ENCODE measurements at places on chromosomes 5 and 9.

GRCh38 chr5:38448568-38449350 lies 107.7 kb downstream of the LIFR start:
- DNase-seq = no peak

GRCh38 chr5:5066276-5067186 lies 73.6 kb upstream of the ADAMTS16 start:
- DNase-seq = no peak

- DNase-seq = no peak
These were observed 184.7 kb downstream of the CARTPT start for GRCh38 chr5:71903808-71904207.

DNA sequence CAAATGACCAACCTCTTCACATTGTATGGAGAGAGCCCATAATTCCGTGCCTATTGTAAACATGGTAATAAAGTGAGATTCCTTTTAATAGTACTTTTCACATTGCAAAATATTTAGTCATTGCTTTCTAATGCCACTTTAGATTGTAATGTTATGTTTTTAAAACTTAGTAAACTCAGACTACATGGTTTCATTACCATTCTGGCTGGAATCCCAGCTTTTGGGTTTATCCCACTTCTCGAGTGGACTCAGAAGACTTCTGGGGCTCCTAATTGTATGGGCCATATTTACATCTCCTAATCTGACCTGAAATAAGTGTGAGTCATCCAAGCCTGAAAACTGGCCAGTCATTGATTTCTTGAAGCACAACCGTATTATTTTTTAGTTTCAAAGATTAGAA lies 217.6 kb downstream of the CAAP1 start:
- DNase-seq = no peak

- no peak for DNase-seq
These were observed 492.2 kb upstream of the ARRDC3 start for GRCh38 chr5:91875196-91875779.

Measured in activated CD4-positive, alpha-beta T cell treated with anti-CD3 and anti-CD28 coated beads, Interleukin-2, Interleukin-6, amounts not matched to agents 100 ng/mL and 50 ng/mL, durations not matched to agents 16 hours and 8 hours (primary cell).